ENCODE measurements at places on chromosomes 4 and X. TPM values are rescaled to one million over a fixed set of nuclear protein-coding genes. Genes with fewer than 3 reads are reported as not detected.
A peak's percentile ranks its signal among the peaks of the same experiment; 100 is the strongest.

GRCh38 chrX:9456250-9457074 lies 8.4 kb upstream of the TBL1X start:
- peak; percentile 4 for DNase-seq

DNA sequence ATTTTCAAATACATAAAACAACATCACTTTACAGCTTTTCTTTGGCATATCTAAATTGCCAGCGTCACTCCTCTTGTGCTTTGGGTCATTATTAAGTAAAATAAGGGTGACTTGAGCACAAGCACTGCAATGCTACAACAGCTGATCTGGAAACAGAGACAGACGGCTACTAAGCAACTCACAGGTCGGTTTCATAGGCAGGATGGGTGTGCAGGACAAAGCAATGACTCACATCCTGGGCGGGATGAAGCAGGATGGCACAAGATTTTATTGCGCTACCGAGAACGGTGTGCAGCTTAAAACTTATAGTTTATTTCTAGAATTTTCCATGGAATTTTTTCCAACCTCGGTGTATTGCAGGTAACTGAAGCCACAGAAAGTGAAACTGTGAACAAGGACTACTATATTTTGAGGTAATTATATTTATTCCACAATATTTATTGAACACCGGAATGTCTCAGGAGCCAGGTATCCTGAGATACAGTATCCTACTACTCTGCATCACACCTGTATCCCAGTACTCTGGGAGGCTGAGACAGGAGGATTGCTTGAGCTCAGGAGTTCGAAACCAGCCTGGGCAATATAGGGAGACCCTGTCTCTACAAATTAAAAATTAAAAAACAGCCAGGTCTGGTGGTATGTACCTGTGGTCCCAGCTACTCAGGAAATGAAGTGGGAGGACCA lies 215.5 kb downstream of the APBB2 start:
- peak; percentile 85 for DNase-seq

GRCh38 chr4:125551466-125551865 lies 236.7 kb downstream of the FAT4 start:
- DNase-seq: no peak

DNA sequence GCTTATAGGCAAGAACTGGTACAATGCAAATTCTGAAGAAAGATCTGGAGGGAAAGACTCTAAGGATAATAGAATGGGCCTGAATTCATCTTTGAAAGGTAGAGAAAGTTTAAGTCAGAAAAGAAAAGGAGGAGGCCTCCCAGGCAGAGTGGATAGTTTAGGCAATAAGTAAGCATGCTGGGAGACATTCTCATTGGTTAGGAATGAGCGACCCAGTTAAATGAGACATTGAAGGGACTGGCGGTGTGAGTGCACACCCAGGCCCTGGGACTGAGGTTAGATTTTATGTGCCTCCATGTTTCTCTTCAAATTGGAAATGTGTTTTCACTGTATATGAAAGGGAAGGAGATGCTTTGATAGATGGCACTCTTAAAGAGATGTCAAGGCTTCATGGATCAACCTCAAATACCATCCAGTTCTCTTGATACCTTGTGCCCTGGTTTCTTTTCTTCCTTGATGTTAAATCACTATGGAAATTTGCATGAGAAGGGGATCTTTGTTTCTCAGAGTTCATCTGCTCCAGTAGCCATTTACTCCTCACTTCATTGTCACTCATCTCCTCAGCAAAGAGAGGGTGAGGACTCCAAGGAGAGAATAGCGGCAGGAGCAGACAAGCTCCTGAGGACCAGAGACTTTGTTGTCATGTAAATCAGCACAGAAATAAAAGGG lies 584.2 kb upstream of the INTU start:
- DNase-seq: no peak

DNA sequence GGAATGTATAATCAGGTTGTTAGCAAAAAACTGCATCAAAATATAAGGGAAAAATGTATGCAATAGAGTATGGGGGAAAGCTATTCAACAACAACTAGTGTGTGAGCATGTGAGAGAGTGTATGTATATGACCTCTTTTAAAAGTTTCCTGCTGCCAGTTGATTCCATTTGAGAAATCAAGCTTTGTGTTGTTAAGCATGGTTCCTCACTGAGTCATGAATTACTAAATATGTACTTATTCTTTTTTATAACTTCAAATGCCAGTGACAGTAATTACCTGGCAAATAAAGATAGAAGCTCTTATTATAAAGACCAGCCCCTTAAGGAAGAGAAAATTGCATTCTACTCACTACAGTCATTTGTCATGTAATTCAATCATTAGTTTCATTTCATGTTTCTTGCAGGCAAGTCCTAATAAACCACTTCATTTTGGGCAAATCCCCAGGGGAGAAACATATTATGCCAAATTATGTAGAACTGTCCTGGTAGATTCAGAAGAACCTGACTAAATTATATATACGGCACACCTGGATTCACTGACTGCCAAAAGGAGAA lies 19.2 kb downstream of the RASGEF1B start:
- DNase-seq: no peak

GRCh38 chr4:2353222-2354107 lies 65.0 kb downstream of the ZFYVE28 start:
- DNase-seq: no peak

GRCh38 chrX:39440799-39441284 lies 639.6 kb downstream of the MID1IP1 start:
- peak; percentile 2 for DNase-seq

DNA sequence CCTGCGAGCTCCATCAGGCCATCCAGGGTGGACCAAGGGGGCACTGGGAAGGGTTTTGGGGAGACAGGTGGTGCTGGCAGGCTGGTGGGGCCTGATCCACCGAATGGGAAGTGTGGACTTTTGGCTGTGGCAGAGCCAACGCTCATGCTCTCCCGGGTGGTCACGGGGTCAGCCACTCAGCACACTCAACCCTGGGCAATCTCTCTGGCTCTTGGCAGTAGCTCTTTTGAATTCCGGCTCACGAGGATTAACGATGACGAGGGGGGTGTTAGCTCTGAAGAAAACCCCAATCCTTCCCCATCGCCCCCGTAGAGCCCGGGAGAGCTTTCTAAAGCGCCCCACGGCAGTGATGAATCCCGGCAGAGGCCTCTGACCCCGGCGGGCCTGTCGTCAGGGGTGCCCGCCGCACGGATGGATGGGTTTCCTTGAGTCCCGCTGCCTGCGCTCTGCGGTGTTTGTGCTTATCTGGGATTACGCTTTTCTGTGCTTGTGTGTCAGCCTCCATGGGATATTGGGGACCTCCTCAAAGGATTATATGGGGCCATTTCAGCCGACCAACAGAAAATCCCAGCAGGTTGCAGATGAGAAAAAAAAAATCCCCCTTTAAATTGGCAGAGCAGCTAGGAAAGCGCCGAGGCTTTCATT lies 156.8 kb upstream of the PSAPL1 start:
- DNase-seq: no peak

DNA sequence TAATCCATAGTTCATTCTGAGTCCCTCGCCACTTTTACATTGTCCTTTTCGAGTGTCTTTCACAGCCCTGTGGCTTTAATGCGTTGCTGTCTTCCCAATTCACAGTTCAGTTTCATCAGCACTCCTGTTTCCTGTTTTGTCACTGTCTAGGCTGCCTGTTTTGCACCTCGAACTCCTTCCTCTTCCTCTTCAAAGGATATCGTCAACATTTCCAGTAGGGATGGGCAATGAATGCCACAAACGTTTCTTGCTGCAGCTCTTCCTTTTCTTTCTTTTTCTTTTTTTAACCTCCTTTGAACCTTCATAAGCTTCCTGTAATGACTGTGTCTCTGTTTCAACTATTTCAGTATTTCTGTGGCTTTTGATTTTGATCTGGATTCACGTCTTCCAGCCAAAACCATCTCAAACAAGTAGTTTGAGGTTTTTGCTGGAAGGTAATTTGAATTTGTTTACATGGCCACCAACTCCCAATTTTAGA lies 105.4 kb downstream of the ANXA3 start:
- DNase-seq: peak; percentile 41

GRCh38 chr4:86496094-86497080 lies 97.7 kb upstream of the PTPN13 start:
- DNase-seq: peak; percentile 41

GRCh38 chrX:38117485-38117884 lies 103.2 kb downstream of the SRPX start:
- peak; percentile 5 for DNase-seq

GRCh38 chrX:120575379-120576114 lies 14.8 kb upstream of the CUL4B start:
- DNase-seq: no peak

GRCh38 chr4:7275067-7275466 lies 82.7 kb downstream of the SORCS2 start:
- no peak for DNase-seq

- DNase-seq: no peak
Measured at GRCh38 chrX:70826715-70827114, 81.8 kb downstream of the TEX11 start.

GRCh38 chr4:176054942-176055341 lies 10.7 kb upstream of the WDR17 start:
- peak; percentile 7 for DNase-seq

DNA sequence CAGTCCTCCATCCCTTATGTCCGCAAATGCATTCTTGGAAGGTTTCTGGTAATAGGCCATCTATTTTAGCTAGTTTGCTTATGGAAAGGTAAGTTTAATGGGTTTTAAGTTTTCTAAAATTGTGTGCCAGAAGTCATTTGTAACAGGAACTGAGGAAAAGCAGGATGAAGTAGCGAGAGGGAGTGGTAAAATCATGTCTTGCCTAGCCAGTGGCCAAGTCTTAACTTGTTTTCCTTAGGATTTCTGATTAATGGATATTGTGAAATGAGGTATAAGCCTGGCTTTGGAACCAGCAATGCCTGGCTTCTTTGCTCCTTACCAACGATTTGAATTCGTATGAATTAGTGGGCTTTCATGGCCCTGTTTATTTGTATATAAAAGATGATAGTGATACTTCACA lies 7.3 kb downstream of the SEC24B start:
- DNase-seq: no peak

GRCh38 chrX:49101629-49101984 lies 21.9 kb upstream of the WDR45 start:
- no peak for DNase-seq

- no peak for DNase-seq
Measured at GRCh38 chr4:184019076-184019475, 114.0 kb downstream of the STOX2 start.

DNA sequence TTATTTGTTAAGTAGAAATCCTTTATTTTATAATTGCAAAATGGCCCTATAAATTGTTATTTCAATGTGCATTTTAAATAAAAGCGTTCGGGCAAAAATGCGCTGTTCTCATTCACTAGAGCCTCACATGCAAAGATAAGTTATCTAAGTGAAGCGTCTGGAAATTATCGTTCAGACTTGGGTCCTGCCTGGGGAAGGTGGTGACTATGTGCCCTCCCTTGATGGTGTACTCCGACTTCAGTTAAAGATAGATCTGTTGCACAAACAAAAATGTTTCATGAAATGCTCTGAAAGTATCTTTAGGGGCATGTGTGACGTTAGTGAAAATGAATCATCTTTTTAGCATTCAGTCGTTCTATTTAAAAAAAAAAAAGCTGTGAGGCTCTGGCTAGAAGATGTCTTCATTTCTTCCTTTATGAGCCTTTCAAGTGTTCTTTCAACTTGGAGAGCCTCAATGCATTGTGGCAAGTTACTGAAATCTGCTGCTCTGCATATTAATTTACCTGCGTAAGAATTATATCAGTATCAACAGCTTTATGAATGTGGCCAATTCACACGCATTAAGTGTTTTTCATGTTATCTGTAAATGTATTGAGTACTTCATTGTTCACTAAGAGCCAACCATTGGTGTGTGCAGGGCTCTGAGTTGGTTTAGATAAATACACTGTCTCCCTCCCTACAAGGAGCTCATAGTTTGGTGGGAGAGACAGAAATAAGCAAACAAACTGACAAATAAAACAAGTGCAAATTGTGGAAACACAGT lies 83.0 kb downstream of the AFF1 start:
- no peak for DNase-seq

GRCh38 chr4:102612824-102613366 lies 111.7 kb downstream of the NFKB1 start:
- no peak for DNase-seq

DNA sequence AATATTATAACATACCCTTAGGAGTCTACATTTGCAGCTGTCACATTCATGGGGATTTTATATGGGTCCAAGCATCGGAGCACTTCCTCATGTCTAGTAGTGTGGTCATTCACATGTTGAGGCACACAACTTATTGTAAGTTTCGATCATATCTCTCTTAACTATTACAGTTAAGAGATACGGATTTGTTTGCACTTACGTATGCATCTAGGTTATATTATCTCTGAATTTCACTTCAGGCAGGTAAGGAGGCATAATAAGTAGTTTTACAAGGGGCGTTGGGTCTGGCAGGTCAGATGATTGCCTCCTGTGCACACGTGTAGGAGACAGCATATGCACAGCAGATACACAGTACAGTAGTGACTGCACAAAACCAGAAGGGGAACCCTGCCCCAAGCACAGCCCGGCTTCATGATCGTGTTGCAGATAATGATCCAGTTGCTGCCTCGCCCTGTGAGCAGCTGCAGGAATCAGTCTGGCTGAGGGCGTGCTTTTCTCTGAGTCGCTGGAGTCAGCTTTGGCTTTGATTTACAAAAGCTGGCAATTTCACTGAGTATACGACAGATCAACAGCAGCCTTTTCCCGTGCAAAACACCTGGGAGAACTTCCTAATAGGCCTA lies 302.9 kb upstream of the GATB start:
- no peak for DNase-seq

DNA sequence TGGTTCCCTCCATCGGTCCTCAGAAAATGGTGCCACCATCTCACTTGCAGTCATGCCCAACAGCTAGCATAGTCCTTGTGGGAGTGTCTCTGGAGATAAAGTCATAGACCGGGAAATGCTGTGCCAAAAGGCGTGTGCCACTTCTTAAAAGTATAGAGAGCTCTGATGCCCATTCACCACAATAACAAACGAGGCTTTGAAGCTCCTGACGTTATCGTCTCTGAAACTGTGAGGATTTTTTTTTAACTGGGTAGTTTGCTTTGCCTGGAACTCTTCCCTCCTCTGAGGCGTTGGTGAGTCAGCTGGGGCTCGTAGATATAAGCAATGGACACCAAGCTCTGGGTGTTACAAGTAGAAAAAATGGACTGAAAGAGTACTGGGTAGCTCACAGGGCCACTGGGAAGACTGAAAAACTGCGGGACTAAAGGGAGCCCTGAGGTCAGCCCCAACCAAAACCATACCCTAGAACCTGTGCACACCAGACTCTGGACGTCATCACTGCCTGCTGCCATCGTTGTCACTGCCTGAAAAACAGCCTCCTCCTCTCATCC lies 89.4 kb upstream of the TRIM2 start:
- peak; percentile 91 for DNase-seq

GRCh38 chr4:1805493-1806222 lies 12.6 kb downstream of the FGFR3 start:
- DNase-seq: no peak

The P2RY8 gene
- not detected for total RNA-seq

The GSX2 gene
- not detected for total RNA-seq

The KLHL5 gene
- 38.1 TPM for total RNA-seq

The PAGE1 gene
- 1.1 TPM for total RNA-seq

The DCAF12L2 gene
- total RNA-seq: not detected

The NMU gene
- total RNA-seq: 5.2 TPM

The PCDH10 gene
- 7.9 TPM for total RNA-seq

The SATL1 gene
- total RNA-seq: not detected

The HSFX4 gene
- not detected for total RNA-seq

The HHIP gene
- 2.8 TPM for total RNA-seq

The HCFC1 gene
- total RNA-seq: 33.9 TPM

Data from M059J (cell line).